CD4-positive, alpha-beta memory T cell (primary cell): ENCODE measurements at places on chromosomes 6 and 20. TPM values are rescaled to one million over a fixed set of nuclear protein-coding genes. Genes with fewer than 3 reads are reported as not detected.

The TMEM244 gene
- 1.1 TPM for total RNA-seq

The BAG2 gene
- 3.5 TPM for total RNA-seq

The NKX2-2 gene
- total RNA-seq = not detected

The SNX14 gene
- 63.0 TPM for total RNA-seq

The PERP gene
- total RNA-seq = 4.2 TPM

The SCGN gene
- total RNA-seq = not detected

The BMP6 gene
- total RNA-seq = not detected

The SAMD10 gene
- 7.5 TPM for total RNA-seq

The TRDN gene
- total RNA-seq = not detected

The GCM1 gene
- 0.11 TPM for total RNA-seq

- no peak overlapping the region for H3K4me3 ChIP-seq
- DNase-seq = no peak
- H3K27ac ChIP-seq = no peak overlapping the region
- H3K4me1 ChIP-seq = peaks cover 7% of the 10 kb centered on the region
- no peaks in the 10 kb centered on the region for H3K27me3 ChIP-seq
- H3K36me3 ChIP-seq = no peaks in the 10 kb centered on the region
Observed at GRCh38 chr20:36481380-36482043, 59.8 kb upstream of the MYL9 start.

GRCh38 chr6:20402342-20403069, 827 bp downstream of the E2F3 start:
- H3K27ac ChIP-seq = peak overlapping the region; percentile 73
- H3K36me3 ChIP-seq = no peaks in the 10 kb centered on the region
- peak overlapping the region; percentile 17 for H3K4me3 ChIP-seq
- H3K4me1 ChIP-seq = peaks cover 38% of the 10 kb centered on the region

GRCh38 chr6:136304410-136304809, 14.8 kb upstream of the BCLAF1 start:
- no peaks in the 10 kb centered on the region for H3K27me3 ChIP-seq
- no peak overlapping the region for H3K4me3 ChIP-seq
- no peak for DNase-seq
- no peaks in the 10 kb centered on the region for H3K36me3 ChIP-seq
- no peak overlapping the region for H3K27ac ChIP-seq
- H3K4me1 ChIP-seq = no peaks in the 10 kb centered on the region

- no peak for DNase-seq
- H3K27me3 ChIP-seq = no peaks in the 10 kb centered on the region
- H3K4me1 ChIP-seq = no peaks in the 10 kb centered on the region
- H3K4me3 ChIP-seq = no peak overlapping the region
- H3K36me3 ChIP-seq = no peaks in the 10 kb centered on the region
Observed at GRCh38 chr20:10242166-10242565, 23.5 kb downstream of the SNAP25 start.

DNA sequence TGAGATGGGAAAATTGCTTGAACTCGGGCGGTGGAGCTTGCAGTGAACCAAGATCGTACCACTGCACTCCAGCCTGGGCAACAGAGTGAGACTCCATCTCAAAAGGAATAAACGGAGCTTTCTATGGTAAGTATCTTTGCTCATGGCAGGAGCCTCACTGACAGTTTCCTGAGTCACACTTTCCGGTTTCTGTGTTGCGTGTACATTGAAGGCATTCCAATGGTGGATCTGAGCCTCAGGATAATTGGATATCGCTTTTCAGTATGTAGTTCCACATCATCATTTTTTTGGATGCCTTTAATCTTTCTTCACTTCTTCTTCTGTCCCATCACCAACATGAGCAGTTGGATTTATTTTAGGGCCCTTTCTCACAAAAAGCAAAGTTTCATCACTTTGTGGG, 28.6 kb upstream of the GTSF1L start:
- H3K27me3 ChIP-seq = no peaks in the 10 kb centered on the region
- no peak overlapping the region for H3K27ac ChIP-seq
- no peak for DNase-seq
- H3K4me3 ChIP-seq = no peak overlapping the region
- no peaks in the 10 kb centered on the region for H3K36me3 ChIP-seq

GRCh38 chr6:44512868-44513741, 125.6 kb downstream of the CDC5L start:
- no peak overlapping the region for H3K27ac ChIP-seq
- no peaks in the 10 kb centered on the region for H3K36me3 ChIP-seq
- H3K4me1 ChIP-seq = no peaks in the 10 kb centered on the region

- no peaks in the 10 kb centered on the region for H3K4me1 ChIP-seq
- no peaks in the 10 kb centered on the region for H3K27me3 ChIP-seq
- H3K4me3 ChIP-seq = no peak overlapping the region
Observed at GRCh38 chr6:136980070-136980469, 58.0 kb downstream of the SLC35D3 start.

- no peak overlapping the region for H3K4me3 ChIP-seq
- no peaks in the 10 kb centered on the region for H3K36me3 ChIP-seq
- no peak overlapping the region for H3K27ac ChIP-seq
- no peaks in the 10 kb centered on the region for H3K4me1 ChIP-seq
Observed at GRCh38 chr20:11217326-11218172, 543.8 kb upstream of the JAG1 start.

GRCh38 chr6:11333132-11333849, 100.8 kb upstream of the NEDD9 start:
- no peaks in the 10 kb centered on the region for H3K27me3 ChIP-seq
- H3K27ac ChIP-seq = no peak overlapping the region
- no peak overlapping the region for H3K4me3 ChIP-seq
- DNase-seq = no peak
- peaks cover 28% of the 10 kb centered on the region for H3K4me1 ChIP-seq

DNA sequence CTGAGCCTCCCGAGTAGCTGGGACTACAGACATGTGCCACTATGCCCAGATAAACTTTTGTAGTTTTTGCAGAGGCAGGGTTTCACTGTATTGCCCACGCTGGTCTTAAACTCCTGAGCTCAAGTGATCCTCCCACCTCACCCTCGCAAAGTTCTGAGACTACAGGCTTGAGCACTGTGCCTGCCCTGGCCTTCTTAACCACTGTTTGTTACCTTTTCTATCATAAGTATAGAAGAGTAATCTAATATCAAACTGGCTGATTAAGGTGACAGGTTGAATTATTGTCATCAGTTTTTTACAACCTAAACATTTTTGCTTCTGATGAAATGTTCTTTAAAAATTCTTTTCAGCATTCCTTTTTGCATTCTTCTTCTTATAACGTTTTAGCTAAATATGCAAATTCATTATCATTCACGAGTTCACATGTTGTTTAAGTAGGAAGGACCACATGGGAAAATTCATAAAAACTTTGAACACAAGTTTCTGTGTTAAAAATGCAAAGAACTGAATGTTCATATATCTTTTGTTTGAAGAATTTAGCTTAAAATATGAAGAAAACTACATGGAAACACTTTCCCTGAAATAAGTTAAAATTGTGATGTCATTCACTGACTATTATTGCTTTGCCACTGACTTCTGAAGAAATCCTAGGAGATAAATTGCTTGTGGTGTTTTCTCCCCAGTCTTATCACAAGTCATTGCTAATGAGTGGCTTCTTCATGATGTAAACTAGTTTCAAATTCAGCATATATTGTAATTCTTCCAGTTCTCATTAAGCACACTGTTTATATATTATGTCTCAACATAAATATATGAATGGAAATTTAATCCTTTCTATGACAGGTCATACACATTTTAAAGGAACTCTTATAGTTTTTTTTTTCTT, 106.7 kb downstream of the ADGRB3 start:
- H3K27ac ChIP-seq = no peak overlapping the region
- DNase-seq = no peak
- no peaks in the 10 kb centered on the region for H3K27me3 ChIP-seq
- H3K4me3 ChIP-seq = no peak overlapping the region

GRCh38 chr6:25755483-25755882, 941 bp downstream of the SLC17A4 start:
- no peaks in the 10 kb centered on the region for H3K4me1 ChIP-seq
- no peaks in the 10 kb centered on the region for H3K36me3 ChIP-seq
- no peak overlapping the region for H3K4me3 ChIP-seq
- no peaks in the 10 kb centered on the region for H3K27me3 ChIP-seq
- DNase-seq = no peak

DNA sequence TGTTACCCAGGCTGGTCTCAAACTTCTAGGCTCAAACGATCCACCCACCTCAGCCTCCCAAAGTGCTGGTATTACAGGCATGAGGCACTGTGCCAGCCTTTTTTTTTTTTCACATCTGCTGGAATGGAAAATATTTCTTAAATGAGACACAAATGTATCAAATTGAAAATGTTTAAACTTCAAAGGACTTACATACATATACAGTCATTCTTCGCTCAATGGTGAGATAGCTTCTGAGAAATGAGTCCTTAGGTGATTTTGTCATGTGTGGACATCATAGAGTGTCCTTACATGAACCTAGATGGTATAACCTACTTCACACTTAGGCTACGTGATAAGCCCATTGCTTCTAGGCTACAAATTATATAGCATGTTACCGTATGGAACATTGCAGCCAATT, 43.1 kb downstream of the MICA start:
- no peak for DNase-seq
- no peaks in the 10 kb centered on the region for H3K36me3 ChIP-seq
- H3K27me3 ChIP-seq = peaks cover 7% of the 10 kb centered on the region
- no peak overlapping the region for H3K27ac ChIP-seq

- H3K27me3 ChIP-seq = no peaks in the 10 kb centered on the region
- no peak overlapping the region for H3K27ac ChIP-seq
- no peak for DNase-seq
- H3K4me3 ChIP-seq = no peak overlapping the region
Observed at GRCh38 chr6:18100296-18100695, 22.2 kb downstream of the NHLRC1 start.

DNA sequence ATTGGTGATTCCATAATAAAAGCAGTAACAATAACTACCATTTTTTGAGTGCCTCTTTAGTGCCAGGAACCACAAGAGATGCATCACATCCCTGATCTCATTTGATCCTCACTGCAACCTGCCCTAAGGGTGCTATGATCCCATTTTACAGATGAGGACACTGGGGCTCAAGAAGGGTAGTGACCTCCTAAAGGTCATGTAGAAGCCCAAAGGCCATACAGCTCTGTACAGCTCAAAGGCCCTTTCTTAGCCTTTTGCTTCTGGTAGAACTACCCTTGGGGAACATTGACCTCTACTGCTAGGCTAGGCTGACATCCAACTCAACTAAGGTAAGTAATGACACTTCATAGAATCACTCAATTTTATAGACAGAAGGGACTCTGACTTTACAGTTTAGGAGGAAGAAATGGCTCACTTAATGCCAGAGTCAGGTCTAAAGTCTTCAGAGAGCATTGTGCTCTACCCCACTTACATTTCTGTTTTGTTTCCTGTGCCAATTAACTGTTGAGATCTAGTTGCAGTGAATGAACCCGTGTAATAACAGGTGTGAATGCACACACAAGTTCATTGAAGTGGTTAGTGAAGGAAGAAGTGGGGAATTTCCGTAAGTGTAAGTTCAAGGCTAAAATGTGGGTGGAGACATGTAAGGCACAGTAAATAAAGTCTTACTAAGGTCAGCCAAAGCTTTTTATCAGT, 10.7 kb downstream of the SLC9A8 start:
- peak; percentile 68 for DNase-seq
- H3K27ac ChIP-seq = peak overlapping the region; percentile 53

DNA sequence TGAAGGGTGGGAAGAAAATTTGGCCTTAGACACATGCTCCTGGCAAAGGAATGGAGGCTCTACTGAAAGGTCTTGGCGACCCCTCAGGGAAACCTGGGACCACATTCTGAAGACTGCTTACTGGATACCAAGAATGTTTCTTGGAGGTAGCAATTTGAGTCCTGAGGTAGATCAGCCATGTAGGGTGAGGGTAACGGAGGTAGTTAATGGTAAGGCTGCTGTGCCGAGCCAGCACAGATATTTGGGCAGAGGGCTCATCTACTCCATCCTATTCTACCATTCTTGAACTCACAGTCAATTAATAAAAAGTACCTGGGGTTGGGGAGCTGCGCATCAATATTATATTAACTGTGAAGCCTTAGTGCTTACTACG, 401 bp upstream of the PHF3 start:
- H3K36me3 ChIP-seq = no peaks in the 10 kb centered on the region
- peak overlapping the region; percentile 86 for H3K4me3 ChIP-seq
- peaks cover 44% of the 10 kb centered on the region for H3K4me1 ChIP-seq
- DNase-seq = no peak
- no peaks in the 10 kb centered on the region for H3K27me3 ChIP-seq

- no peaks in the 10 kb centered on the region for H3K36me3 ChIP-seq
- DNase-seq = no peak
- no peaks in the 10 kb centered on the region for H3K27me3 ChIP-seq
- H3K4me3 ChIP-seq = no peak overlapping the region
Observed at GRCh38 chr20:11549172-11550103, 368.3 kb upstream of the BTBD3 start.

DNA sequence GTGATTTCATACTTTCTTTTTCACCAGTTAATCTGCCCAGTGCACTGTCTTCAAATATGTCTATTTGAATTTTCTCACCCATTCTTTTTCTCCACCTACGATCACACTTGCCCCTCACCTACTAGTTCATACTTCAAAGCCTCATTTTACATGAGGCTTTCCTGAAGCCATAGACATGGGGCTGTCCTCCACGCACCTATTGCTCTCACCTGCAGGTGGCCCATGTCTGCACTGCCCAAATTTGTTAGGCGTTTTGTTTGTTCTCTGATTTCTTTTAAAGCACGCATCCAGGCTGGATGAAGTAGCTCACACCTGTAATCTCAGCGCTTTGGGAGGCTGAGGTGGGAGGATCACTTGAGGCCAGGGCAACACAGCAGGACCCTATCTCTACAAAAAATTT, 106.8 kb upstream of the RIPOR2 start:
- H3K27me3 ChIP-seq = no peaks in the 10 kb centered on the region
- peak overlapping the region; percentile 93 for H3K27ac ChIP-seq
- peaks cover 58% of the 10 kb centered on the region for H3K4me1 ChIP-seq
- H3K4me3 ChIP-seq = peak overlapping the region; percentile 82

GRCh38 chr6:19472850-19473249, 364.3 kb upstream of the ID4 start:
- no peak overlapping the region for H3K4me3 ChIP-seq
- H3K36me3 ChIP-seq = no peaks in the 10 kb centered on the region
- H3K4me1 ChIP-seq = no peaks in the 10 kb centered on the region
- no peak overlapping the region for H3K27ac ChIP-seq
- no peaks in the 10 kb centered on the region for H3K27me3 ChIP-seq

GRCh38 chr6:24881376-24881775, 54.4 kb downstream of the RIPOR2 start:
- no peak for DNase-seq
- H3K4me1 ChIP-seq = peaks cover 96% of the 10 kb centered on the region
- H3K4me3 ChIP-seq = no peak overlapping the region
- no peak overlapping the region for H3K27ac ChIP-seq

GRCh38 chr6:65667916-65668656, 38.9 kb downstream of the EYS start:
- H3K4me3 ChIP-seq = no peak overlapping the region
- no peaks in the 10 kb centered on the region for H3K4me1 ChIP-seq
- DNase-seq = no peak
- no peaks in the 10 kb centered on the region for H3K27me3 ChIP-seq

DNA sequence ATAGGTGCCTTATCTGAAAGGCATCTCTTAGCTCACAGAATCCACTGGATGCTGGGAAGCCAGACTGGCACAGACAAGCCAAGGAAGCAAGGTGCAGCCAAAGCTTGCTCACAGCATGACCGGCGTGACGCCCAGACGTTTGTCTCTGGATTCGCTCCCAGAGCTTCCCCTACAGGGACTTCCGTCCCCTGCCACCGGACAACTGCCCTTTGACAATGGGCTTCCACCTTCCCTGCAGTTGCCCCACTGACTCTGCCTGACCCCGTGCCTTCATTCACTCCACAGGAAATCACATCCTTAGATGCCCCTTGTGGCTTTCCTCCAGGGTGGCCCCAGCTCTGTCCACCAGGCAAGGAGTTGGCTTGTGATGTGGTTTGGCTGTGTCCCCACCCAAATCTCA, 94.8 kb upstream of the CDH4 start:
- H3K36me3 ChIP-seq = no peaks in the 10 kb centered on the region
- H3K4me1 ChIP-seq = no peaks in the 10 kb centered on the region
- no peak overlapping the region for H3K4me3 ChIP-seq
- no peaks in the 10 kb centered on the region for H3K27me3 ChIP-seq
- H3K27ac ChIP-seq = no peak overlapping the region
- DNase-seq = no peak
